ENCODE measurements at places on chromosomes 5 and 9. TPM values are rescaled to one million over a fixed set of nuclear protein-coding genes. Genes with fewer than 3 reads are reported as not detected.

TRPM6 gene
- under 0.01 TPM for total RNA-seq

OSMR gene
- total RNA-seq, result 47.5 TPM

PCDHA10 gene
- 0.13 TPM for total RNA-seq

FYB1 gene
- total RNA-seq, result not detected

GLRA1 gene
- total RNA-seq, result not detected

C9orf50 gene
- total RNA-seq, result 0.16 TPM
